ENCODE measurements at places on chromosomes 2 and 18.

GRCh38 chr2:172100080-172100934 is 2.4 kb downstream of the DLX2 start:
- no peak for DNase-seq

GRCh38 chr2:149768320-149768799 is 180.8 kb upstream of the MMADHC start:
- no peak for DNase-seq

DNA sequence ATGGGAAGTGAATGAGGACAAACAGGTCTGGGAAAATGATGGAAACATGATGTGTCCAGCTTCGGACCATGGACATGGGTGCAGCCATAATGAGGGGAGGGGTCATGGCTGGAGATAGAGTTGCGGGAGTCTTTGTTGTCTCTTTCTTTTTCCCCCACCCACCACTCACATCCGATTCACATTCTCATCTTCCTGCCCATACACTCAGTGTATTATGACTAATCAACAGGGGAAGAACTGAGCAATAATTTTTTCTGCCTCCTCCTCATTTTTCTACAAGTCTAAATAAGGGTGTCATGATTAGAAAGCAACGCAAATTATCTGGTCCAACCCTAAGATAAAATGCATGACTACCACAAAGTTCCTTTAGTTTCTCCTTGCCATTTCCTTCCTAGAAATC is 5.7 kb upstream of the SERPINB2 start:
- DNase-seq: no peak

DNA sequence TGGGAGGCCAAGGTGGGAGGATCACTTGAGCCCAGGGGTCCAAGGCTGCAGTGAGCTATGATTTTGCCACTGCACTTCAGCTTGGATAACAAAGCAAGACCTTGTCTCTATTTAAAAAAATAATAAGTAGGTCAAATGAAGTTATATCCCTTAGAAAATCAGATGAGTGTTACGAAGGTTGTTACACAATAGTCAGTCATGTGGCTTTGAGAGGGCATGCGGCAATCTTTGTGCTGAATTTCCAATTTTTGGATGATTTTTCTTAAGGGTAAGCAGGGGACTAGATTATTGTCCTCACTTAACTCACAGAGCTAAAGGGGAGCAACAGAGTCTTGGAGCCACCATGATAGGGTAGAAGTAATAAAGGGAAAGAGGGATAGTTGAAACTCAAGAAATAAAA is 71.8 kb downstream of the B3GNT2 start:
- DNase-seq: no peak

DNA sequence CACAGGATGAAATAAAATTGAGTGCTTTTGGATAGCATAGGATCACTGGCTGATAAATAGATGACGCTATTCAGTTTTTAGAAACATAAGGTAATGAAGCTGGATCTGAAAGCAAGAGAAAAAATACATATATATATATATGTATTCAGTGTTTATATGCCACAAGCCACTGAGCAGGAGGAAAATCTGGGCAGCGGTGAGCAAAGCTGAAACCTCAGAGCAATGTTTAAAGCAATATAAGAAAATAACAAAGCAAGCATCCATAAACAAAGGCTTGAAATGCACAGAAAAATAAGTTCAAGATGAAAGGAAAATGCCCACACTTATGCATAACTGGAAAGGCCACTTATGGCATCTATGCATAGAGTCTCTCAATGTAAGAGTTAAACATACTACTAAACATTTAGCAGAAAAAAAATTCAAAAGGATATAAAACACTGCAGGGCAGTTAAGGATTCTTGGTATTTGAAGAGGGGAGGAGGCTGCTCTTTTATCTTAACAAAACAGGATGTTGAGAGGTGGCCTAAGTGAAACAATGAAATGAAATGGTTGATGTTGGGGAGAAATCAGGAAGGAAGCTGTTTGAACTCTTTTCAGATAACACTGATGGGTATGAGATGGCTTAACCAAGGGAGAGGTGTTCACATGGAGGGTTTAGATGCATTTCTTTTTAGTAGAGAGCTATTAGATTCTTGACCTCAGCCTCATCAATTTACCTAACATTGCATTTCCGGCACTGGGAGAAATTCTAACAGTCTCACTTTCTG is 129.1 kb downstream of the ARHGAP15 start:
- DNase-seq: no peak

DNA sequence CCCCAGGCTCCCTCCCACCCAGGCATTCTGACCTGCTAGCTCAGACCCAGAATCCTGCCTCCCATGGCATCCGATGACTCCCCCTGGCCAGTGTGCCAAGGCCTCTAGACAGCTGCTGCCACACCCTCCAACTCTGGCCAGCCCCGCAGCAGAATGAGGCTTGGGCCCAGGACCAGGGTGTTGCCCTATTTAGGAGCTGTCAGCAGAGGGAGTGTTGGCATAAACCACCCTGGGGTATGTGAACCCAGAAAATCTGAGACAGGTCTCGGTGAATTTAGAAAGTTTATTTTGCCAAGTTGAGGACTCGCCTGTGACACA is 134.3 kb downstream of the KLHL29 start:
- no peak for DNase-seq

- no peak for DNase-seq
Measured at GRCh38 chr2:202249521-202250253, 11.3 kb upstream of the SUMO1 start.

GRCh38 chr2:119638685-119639554 is 40.1 kb upstream of the TMEM177 start:
- peak; percentile 27 for DNase-seq

- DNase-seq: no peak
Measured at GRCh38 chr2:161152302-161152701, 7.9 kb upstream of the TANK start.

GRCh38 chr2:268323-268722 is 3.6 kb downstream of the ACP1 start:
- DNase-seq: no peak

DNA sequence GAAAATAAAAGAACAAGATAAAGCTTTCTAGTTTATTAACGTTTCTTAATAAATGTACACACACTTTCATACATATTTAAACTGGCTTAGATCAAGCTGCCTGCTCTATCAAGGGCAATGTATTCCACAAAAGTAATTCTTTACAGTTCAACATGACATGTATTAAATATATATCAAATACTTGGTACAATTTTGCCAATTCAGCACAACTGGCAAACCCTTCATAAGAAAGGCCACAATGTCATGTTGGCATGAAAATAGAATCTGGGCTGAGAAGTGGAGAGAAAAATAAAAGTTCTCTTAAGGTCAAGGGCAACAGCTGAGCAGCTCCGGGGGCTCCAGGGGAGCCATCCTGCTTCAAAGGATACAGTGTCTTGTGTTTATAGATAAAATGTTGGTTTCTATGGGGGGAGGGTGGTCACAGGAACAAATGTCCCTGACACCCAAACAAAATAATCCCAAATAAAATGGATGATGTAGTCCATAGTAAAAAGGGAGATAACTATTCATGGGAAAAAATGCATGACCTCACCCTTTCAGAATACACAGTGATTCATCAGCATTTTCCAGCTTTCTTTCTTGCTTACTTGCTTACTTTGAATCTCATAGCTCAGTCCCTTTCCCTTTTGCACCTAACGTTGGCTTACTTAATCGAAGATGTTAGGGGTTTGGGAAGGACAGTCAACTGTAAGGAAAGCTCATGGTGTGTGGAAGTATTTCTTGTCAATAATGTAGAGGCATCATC is 494.9 kb downstream of the NYAP2 start:
- DNase-seq: no peak

GRCh38 chr18:61322265-61322873 is 10.9 kb upstream of the CDH20 start:
- peak; percentile 37 for DNase-seq

GRCh38 chr2:190858817-190859216 is 21.8 kb upstream of the GLS start:
- DNase-seq: no peak

All from posterior cingulate gyrus (tissue), 11 donors.